ENCODE measurements at places on chromosomes 12 and 14.

DNA sequence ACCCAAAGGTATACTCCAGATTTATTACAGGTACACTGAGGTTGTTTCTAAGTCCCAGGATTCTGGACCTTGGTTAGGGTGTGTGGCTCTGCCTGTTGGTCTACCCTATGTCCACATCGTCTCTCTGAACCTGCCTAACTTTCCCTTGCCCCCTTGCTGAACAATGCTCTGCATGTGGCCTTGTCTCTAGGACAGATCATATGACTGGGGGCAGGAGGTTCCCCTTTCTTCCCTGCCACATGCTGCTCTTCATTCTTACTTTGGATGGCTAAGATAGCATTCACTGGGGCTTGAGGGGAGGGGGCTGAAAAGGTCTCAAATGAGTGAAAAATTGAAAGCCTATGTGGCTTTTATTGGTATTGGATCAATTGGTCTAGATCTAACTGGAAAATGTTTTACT, 49.2 kb downstream of the MBIP start:
- DNase-seq: no peak

DNA sequence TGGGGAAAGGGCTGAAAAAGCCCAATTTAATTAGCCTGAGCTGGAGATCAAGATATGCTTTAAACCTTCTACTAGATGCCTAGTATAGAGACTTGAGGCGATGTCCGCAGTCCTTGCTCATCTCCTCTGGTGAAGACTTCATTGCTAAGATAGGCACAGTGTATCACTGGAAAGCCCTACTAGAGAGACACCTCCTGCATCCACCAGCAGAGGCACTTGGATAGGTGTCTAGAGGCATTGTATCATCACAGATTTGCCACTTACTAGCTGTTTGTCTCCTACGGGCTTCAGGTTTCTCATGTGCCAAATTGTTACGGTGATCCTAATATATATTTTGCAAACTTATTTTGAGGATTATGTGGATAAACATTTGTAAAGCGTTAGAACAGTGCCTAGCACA, 1048.5 kb downstream of the GALC start:
- DNase-seq: no peak

- DNase-seq: no peak
These were observed 36.2 kb upstream of the TUBA1C start for GRCh38 chr12:49228653-49229052.

GRCh38 chr12:51070004-51070403, 13.4 kb downstream of the CSRNP2 start:
- no peak for DNase-seq

Data from forelimb muscle (tissue), 1 donor.